Stimulated activated naive B cell treated with anti-CD40 and anti-IgM and Interleukin-4, amounts not matched to agents 10 μg/mL and 1 μg/mL and 100 μg/mL, for 72 hours (primary cell): ENCODE measurements at places on chromosomes 7 and 10.

DNA sequence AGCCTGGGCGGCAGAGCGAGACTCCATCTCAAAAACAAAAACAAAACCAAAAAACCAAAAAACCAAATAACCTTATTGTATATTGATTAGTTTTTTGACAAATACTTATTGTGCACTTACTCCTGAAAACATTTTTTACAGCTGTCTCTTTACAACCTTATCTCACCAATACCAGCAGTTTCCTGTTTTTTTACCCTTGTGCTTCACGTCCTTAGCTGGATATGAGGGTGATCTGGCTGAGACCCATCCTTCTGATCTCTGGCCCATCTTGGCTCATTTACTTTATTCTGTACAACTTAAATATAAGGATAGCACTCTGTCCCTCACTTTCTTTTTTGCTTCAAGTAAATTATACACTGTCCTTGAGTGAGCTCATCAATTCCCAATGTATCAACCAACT is 104.6 kb upstream of the DNAJB12 start:
- no peaks in the 10 kb centered on the region for H3K27me3 ChIP-seq
- no peak overlapping the region for H3K27ac ChIP-seq
- H3K36me3 ChIP-seq: peaks cover 13% of the 10 kb centered on the region
- H3K4me1 ChIP-seq: peaks cover 13% of the 10 kb centered on the region

- no peaks in the 10 kb centered on the region for H3K27me3 ChIP-seq
- H3K36me3 ChIP-seq: no peaks in the 10 kb centered on the region
- H3K27ac ChIP-seq: no peak overlapping the region
- no peak overlapping the region for H3K4me3 ChIP-seq
- H3K4me1 ChIP-seq: peaks cover 5% of the 10 kb centered on the region
These were observed 384.2 kb upstream of the LRGUK start for GRCh38 chr7:133742709-133743538.

GRCh38 chr10:72277996-72278667 is 4.4 kb downstream of the DDIT4 start:
- DNase-seq: no peak
- peaks cover 39% of the 10 kb centered on the region for H3K4me1 ChIP-seq
- H3K27ac ChIP-seq: no peak overlapping the region
- peaks cover 27% of the 10 kb centered on the region for H3K36me3 ChIP-seq
- no peaks in the 10 kb centered on the region for H3K27me3 ChIP-seq
- no peak overlapping the region for H3K4me3 ChIP-seq

DNA sequence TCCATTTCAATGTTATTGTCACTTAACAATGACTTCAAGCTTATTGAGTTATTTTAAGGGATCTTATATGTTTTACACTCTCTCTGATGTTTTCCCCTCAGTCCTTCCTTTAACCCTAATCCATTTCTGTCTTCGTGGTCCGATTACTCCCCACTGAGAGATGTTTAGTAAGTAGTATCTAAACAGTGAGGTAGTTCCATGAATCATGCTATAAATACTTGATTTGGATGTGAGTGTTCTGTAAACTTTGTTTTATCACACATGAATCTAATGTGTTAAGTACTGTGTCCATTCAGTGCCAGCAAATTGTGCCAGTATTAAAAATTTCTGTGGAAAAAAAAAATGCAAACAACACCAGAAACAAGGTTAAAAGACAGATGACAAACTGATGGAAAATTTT is 18.6 kb downstream of the RPP30 start:
- no peaks in the 10 kb centered on the region for H3K27me3 ChIP-seq
- H3K4me1 ChIP-seq: peaks cover 2% of the 10 kb centered on the region
- no peak overlapping the region for H3K27ac ChIP-seq
- DNase-seq: no peak
- no peak overlapping the region for H3K4me3 ChIP-seq

GRCh38 chr10:60209874-60210570 is 179.7 kb downstream of the ANK3 start:
- no peak for DNase-seq
- peak overlapping the region; percentile 0 for H3K27ac ChIP-seq
- no peaks in the 10 kb centered on the region for H3K27me3 ChIP-seq
- no peak overlapping the region for H3K4me3 ChIP-seq
